NCI-H1436 treated with DMSO at 0.1 percent for 48 hours (cell line): ENCODE measurements at places on chromosomes 2 and 18.

DNA sequence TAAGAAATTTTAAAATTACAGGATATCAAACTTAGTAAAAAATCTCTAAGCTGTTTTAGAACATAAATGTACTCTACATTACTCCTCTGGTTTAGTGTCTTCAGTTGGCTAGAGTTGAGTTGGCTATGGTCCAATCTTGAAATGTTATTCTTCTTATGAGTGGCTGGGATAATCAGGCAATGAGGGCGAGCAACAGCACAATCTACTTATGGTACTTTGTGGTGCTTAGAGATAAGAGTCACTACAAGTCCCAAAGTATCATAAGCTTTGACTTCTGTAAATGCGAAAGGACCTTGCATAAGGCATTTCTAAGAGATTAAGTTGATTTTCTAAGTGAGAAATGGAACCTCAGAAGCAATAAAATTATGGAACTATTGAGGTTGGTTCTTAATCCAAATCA lies 361.7 kb downstream of the GPD2 start:
- DNase-seq, result no peak

- DNase-seq, result peak; percentile 9
Observed at GRCh38 chr18:21686282-21687105, 18.1 kb downstream of the ABHD3 start.

DNA sequence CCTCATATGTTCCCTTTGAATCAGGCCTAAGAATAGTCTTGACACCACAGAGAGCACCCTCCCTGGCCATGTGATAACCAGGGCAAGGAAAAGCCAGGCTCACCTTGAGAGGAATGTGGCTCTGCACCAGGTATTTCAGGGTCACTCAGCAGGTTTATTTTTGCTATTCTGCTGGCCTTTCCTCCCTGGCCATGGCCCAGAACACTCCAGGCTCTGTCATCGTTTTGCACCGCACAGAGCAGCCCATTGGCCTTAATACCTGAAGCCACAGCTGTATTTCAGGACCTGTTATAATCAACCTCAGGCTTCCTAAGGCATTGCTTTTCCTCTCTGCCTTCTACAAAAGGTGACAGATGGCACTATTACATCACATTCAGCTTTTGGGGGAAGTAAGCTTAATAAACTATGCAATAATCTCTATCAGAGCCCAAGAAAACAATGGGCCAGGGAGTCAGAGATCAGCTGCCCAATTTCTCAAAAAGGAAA lies 668.3 kb downstream of the IRS1 start:
- DNase-seq, result no peak

DNA sequence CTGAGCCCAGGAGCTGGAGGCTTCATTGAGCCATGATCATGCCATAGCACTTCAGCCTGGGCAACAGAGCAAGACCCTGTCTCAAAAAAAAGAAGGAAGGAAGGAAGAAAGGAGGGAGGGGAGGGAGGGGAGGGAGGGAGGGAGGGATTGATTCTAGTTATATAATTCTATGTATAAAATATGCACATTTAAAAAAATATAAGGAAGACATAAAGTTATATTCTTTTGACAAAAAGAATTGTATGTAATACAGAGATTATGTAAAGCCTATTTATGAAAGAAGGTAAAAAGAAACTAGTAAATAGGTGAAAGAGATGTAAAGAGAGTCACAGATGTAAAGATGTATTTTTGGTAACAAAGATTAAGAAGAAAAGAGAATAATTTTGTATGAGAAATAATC lies 17.6 kb downstream of the TMSB10 start:
- DNase-seq, result no peak

GRCh38 chr2:176325732-176326131 lies 56.5 kb downstream of the MTX2 start:
- DNase-seq, result no peak

DNA sequence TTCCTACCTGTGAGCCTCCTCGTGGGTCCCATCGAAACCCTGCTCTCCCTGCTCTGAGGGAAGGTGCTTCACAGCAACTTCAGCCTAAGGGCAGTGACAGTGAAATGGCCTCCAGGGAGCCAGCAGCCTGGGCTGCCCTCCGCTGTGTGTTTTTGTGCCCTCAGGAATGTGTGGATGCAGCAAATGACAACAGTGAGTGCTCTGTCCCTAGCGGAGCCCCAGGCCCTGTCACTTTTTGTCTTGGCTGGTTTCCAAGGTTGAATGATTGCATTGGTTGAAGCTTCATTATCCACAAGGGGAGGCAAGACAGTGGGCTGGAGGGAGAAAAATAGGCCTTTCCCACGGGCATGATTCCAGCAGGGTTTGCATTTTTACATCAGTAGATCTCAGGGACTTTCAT lies 42.9 kb downstream of the STON1 start:
- no peak for DNase-seq
